ENCODE measurements at places on chromosomes 12 and 14.

- DNase-seq: no peak
Observed at GRCh38 chr12:19277711-19278110, 148.2 kb downstream of the PLEKHA5 start.

GRCh38 chr12:130474599-130475269 lies 137.0 kb downstream of the PIWIL1 start:
- DNase-seq: no peak

DNA sequence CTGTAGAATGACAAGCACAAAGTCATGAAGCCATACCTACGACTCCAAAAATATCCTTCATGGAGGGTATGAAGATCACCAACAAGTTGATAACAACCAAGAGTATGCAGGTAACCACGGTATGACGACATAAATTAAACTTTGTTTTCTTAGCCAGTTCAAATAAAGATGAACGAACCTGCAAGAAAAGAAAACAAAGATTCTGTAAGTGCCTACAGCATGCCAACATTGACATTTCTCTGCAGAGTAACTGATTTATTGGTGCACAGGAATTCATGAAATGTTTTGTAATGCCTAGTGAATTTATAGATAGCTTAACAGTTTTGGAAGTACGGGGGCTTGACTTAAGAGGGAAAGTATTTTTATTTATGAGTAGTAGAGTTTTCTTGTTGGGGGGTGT lies 71.0 kb downstream of the SLC38A1 start:
- DNase-seq: no peak

GRCh38 chr12:92624236-92624635 lies 78.6 kb upstream of the PLEKHG7 start:
- no peak for DNase-seq

DNA sequence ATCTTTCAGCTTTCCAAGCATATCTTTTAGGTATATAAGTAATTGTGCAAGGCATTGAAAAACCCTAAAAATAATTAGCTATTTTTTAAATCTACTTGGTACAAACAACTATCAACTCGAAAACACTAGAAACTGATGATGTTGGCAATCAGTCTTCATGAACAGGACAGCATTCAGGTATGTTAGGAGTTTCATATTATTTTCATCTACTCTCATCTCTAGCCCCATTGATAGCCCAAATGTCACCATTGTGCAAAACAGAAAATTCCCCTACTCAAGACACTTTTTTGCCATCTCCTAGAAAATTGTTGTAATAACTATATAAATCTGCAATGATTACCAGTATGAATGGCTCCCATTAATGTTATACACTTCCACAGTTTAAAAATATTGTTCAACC lies 144.5 kb upstream of the KRAS start:
- DNase-seq: no peak

DNA sequence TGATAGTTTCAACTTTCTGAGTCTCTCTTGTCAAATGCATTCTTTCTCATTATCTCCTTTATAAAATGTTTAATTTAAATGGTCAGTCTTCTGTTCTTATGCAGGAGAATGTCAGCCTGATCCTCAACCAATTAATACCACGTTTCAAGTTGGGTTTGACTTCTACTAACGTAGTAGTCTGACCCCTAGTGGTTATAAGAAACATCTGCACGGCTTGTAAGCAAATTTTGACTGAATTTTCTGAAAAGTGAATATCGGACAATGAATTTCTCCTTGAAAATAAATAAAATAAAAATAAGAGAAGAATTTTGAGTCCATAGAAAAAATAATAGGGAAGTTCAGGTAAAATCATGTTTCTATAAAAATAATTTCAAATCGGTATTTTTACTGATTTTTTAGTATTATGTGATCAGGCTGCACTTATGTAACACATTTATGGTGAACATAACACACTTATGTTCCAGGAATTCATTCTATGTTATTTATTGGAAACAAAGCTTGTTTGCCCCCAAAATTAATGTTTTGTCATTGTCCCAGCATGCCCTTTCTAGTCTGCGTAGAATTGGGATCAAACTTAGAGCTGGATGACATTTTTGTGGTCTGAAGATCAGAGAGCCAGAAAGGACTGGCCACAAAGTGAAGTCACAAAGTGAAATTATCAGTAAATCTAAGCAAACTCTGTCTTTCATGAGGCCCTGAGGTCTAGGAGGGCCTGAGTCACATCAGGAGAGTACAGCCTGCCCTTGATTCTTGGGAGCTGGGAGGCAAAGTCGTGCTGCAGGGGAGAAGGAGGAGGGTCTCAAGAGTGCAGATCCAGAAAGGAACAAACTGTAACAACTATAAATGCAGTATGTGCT lies 101.2 kb upstream of the STXBP6 start:
- peak; percentile 29 for DNase-seq

DNA sequence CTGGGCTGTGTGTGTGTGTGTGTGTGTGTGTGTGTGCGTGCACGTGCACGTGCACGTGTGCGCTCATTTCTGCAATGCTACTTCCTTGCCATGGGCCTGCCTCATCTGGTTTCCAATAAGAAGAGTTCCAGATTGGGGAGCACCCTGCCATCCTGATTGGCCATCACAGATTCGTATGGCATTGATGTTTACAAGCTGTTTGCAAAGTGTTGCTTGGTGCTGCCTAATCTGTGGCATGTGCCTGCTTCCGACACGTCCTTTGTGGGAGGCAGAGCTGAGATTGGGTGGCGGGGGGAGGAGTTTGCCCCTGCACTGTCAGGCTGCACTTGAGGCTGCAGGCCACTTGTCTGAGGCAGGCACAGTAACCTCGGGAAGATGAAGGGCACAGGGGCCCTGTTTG lies 39.2 kb downstream of the SAMD4A start:
- no peak for DNase-seq

DNA sequence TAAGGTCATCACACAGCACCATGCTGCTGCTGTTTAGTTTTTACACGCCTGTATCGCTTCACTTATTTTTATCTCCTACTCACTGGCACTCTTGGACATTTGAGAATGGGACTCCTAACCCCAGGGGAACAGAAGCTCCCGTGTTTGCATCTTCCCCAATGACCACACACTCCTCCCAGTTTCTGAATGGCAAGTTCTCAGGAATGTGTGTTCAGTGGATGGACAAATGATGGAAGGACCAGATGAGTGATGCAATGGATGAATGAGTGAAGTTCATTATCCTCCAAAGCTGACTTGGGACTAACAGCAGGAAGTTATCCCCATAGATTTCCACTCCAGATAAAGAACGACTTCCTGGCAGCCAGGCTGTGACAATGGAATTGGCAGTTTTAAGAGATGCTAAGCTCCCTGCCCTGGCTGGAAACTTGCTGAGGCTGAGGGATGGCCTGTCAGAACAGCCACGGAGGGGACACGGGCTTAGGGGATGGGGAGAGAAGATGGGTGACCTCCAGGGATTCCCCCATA lies 231.5 kb downstream of the SLC15A4 start:
- DNase-seq: no peak

Data from CD4-positive, alpha-beta T cell treated with Interleukin-15 for 4 hours (primary cell).